ENCODE measurements at places on chromosomes 16 and 17. TPM values are rescaled to one million over a fixed set of nuclear protein-coding genes. Genes with fewer than 3 reads are reported as not detected.

The EMP2 gene
- total RNA-seq, result 5.9 TPM

The TM4SF5 gene
- not detected for total RNA-seq

The NPIPA3 gene
- total RNA-seq, result not detected

The APPBP2 gene
- total RNA-seq, result 65.0 TPM

The EFCAB13 gene
- 2.7 TPM for total RNA-seq

The OR1F1 gene
- total RNA-seq, result not detected

The TBC1D3I gene
- 0.42 TPM for total RNA-seq

The CSH2 gene
- not detected for total RNA-seq

The GPR142 gene
- not detected for total RNA-seq

The SOX9 gene
- total RNA-seq, result 1.9 TPM

The ZNF75A gene
- 26.2 TPM for total RNA-seq

The C17orf100 gene
- total RNA-seq, result 3.1 TPM

The RTN4RL1 gene
- 3.7 TPM for total RNA-seq

The C17orf50 gene
- not detected for total RNA-seq

The FOXF1 gene
- total RNA-seq, result not detected

The MT1M gene
- total RNA-seq, result 1.2 TPM

The CAMTA2 gene
- total RNA-seq, result 83.5 TPM

The ZSCAN10 gene
- not detected for total RNA-seq

The MYH1 gene
- not detected for total RNA-seq

The CCDC78 gene
- 3.1 TPM for total RNA-seq

The SLC16A6 gene
- 2.7 TPM for total RNA-seq

The IL32 gene
- 13.2 TPM for total RNA-seq

The TMIGD1 gene
- not detected for total RNA-seq

The CACNG3 gene
- total RNA-seq, result not detected

The MT1H gene
- not detected for total RNA-seq

The GP1BA gene
- total RNA-seq, result not detected

The SPAG5 gene
- total RNA-seq, result 15.2 TPM

The MT1E gene
- total RNA-seq, result 43.6 TPM

The KRTAP1-5 gene
- not detected for total RNA-seq

The CFAP119 gene
- 9.7 TPM for total RNA-seq

The PLCD3 gene
- total RNA-seq, result 111 TPM

The FBXL16 gene
- total RNA-seq, result 0.32 TPM

The ZFPM1 gene
- total RNA-seq, result 5.7 TPM

The CDT1 gene
- total RNA-seq, result 5.6 TPM

The RASL10B gene
- 16.2 TPM for total RNA-seq

The TNFRSF13B gene
- not detected for total RNA-seq

The TRAF4 gene
- 76.1 TPM for total RNA-seq

The RHBDL3 gene
- total RNA-seq, result 0.11 TPM

The TBL3 gene
- 29.9 TPM for total RNA-seq

Data from osteocyte (in vitro differentiated cells).